Activated T-helper 9 cell treated with anti-CD3 and anti-CD28 coated beads, Interleukin-2, amount 50 U/mL, for 16 hours (primary cell): ENCODE measurements at places on chromosomes 16 and 17.
A peak's percentile ranks its signal among the peaks of the same experiment; 100 is the strongest.

DNA sequence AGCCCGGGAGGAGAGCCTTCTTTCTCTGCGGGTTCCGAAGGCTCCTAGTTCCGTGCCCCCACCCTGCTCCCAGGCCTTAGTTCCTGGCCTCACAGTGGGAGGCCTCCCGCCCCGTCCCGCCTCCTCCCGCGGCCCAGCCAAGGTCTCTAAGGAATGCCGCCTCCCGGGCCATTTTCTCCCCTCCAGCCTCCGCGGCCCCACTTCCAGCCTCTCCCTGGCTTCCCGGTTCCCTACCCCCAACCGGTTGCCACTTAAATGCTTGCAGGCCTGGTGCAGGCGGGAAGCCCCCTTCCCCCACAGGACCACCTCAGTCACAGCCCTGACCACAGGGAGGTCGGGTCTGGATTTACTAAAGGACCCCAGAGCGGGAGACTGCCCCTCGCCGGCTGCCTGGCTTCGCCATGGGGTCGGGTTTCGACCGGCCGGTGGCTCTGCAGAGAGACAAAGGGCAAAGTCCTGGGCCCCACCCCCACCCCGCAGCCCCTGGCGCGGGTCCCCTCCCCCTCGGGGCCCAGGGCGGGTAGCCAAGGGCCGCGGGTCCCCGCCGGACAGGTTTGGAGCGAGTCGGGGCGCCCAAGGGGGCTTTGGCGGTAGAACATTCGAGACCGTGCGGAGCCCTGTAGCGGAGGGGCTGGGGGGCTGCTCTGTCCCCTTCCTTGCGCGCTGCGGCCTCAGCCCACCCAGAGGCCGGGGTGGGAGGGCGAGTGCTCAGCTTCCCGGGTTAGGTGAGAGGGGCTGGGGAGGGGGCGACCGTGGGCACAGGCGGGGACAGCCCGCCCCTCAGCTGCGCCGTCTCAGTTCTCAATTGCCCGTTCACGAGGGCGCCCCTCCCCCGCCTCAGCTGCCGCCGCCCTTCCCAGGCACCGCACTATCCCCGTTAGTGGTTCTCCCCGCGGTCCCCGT lies 16.4 kb downstream of the IGF2BP1 start:
- DNase-seq: no peak

- DNase-seq: no peak
Measured at GRCh38 chr17:81422776-81423697, 27.8 kb downstream of the BAHCC1 start.

- DNase-seq: no peak
Measured at GRCh38 chr16:8299635-8300034, 290.7 kb downstream of the TMEM114 start.

- DNase-seq: no peak
Measured at GRCh38 chr17:37671028-37671823, 28.0 kb upstream of the DDX52 start.

DNA sequence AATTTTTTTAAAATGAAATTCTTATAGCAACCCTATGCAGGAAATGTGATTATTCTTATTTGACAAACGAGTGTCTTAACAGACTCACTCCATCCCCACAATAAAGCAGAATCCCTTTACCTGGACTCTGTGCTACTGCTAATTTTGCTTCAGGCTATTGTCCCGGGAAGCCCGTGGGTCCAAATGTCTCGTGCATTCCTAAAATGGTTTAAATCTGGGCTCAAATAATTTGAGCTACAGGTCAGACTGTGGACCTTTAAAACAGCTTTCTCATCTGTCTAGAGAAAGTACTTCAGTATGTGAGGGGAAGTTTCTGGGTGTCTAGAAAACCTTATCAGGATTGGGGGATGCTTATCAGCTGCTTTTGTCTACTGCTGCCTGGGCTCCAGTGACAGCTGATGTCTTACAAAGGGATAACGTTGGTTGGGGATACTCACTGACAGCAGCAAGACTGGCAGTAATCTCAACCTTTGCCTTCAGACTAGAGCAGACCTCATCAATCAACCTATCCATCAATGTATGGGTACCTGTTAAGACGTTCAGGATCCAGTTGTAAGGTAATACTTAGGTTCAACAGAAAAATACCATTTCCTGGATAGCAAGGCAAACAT lies 197.9 kb upstream of the CDH11 start:
- DNase-seq: no peak

DNA sequence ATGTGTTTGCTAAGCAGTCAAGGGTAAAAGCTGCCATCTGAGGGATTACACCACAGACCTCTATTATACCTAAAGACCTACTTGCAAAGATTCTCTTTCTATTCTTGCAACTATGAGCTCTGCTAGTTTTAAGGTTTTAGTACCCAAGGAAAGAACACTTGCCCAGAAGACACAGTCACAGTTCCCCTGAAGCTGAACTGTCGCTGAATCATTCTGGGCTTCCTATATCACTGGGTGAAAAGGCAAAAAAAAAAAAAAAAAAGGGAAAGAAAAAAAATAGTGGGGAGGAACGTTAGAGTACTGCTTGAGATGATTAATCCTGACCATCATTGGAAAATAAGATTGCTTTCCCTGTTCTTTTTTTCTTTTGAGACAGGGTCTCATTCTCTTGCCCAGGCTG lies 37.9 kb downstream of the LYRM1 start:
- no peak for DNase-seq

GRCh38 chr16:89822188-89823086 lies 5.8 kb upstream of the SPIRE2 start:
- DNase-seq: no peak

- DNase-seq: no peak
Measured at GRCh38 chr17:8459107-8459506, 23.4 kb downstream of the NDEL1 start.

- no peak for DNase-seq
Measured at GRCh38 chr16:83561876-83562275, 245.9 kb upstream of the HSBP1 start.

- DNase-seq: no peak
Measured at GRCh38 chr16:54370278-54371040, 83.9 kb upstream of the IRX3 start.

GRCh38 chr16:70804153-70804733 lies 3.3 kb upstream of the VAC14 start:
- DNase-seq: no peak

- no peak for DNase-seq
Measured at GRCh38 chr16:2985893-2986355, 5.7 kb upstream of the PKMYT1 start.

- DNase-seq: no peak
Measured at GRCh38 chr16:11977376-11978041, 975 bp downstream of the SNX29 start.

- DNase-seq: no peak
Measured at GRCh38 chr16:2095315-2095853, 40.3 kb downstream of the PKD1 start.

- no peak for DNase-seq
Measured at GRCh38 chr16:69326172-69326873, 4.1 kb downstream of the PDF start.

GRCh38 chr17:78366109-78366848 lies 6.4 kb upstream of the SOCS3 start:
- no peak for DNase-seq

DNA sequence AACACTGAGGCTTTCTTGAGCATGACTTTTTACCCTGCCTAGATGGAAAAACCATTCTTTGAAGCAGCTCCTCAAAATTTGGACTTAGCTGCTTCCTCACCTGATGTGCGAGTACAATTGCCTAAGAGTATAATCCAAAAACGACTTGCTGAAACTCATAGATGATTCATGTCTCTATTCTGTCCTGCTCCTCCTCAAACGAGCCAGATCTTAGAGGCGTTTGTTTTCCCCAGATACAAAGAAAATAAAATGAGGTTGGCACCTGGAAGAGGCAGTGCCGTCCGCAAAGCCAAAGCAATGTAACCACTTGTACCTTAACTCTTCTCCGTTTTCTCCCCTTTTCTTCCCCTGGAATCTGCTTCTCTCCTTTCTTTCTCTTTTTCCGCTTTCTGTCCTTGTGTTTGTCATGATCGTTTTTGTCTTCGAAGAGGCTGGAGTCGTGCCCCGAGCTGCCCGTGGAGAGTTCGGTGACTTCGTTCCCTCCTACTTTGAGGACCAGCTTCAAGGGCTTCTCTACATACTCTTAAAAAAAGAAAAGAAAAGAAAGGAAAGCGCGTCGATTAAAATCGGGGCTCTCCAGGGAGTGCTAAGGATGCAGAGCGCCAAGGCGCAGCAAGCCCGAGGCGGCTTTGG lies 895 bp downstream of the BRD7 start:
- no peak for DNase-seq

- no peak for DNase-seq
Measured at GRCh38 chr17:2101448-2102257, 46.8 kb downstream of the HIC1 start.

DNA sequence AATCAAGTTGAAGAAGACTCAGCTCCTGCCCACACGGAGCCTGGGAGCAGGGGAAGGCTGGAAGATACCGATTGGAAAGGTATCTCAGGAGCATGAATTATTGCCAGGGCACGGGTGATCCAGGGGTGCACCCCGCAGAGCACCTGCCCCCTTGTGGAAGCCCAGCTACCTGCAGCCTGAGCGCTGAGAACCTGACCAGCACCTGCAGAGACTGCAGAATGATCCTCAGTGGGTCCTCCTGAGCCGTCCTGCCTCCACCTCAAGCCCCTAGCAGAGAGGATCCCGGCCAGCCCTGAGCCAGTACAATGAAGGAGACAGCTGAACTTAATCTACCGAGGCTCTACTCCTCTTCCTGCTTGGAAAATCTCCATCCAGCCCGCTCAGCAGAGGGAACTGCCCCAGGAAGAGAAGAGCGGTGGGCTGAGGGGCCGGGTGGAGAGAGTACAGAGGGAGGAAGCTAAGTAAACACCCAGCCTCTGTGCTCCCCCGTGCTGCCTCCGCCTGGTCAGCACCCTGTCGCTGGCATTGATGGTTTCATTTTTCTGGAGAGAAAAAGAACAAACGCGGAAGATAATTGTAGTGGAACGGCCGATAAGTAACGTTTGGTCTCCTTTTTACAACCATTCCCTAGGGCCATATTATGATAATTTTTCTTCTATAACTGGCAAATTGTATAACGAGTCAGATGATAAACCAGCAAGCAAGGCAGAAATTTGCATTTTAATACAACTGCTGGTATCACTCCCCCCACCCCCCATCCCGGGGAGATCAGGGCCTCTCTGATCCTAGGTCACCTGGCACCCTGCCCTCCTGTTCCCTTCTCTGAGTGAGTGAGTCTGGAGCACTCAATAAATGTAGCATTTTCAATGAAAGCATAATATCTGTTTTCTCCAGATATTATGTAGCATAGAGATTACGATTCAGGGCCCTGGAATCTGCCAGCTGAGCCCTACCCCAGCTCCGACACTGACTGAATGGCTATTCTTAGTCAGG lies 204.5 kb upstream of the RPL38 start:
- peak; percentile 14 for DNase-seq

DNA sequence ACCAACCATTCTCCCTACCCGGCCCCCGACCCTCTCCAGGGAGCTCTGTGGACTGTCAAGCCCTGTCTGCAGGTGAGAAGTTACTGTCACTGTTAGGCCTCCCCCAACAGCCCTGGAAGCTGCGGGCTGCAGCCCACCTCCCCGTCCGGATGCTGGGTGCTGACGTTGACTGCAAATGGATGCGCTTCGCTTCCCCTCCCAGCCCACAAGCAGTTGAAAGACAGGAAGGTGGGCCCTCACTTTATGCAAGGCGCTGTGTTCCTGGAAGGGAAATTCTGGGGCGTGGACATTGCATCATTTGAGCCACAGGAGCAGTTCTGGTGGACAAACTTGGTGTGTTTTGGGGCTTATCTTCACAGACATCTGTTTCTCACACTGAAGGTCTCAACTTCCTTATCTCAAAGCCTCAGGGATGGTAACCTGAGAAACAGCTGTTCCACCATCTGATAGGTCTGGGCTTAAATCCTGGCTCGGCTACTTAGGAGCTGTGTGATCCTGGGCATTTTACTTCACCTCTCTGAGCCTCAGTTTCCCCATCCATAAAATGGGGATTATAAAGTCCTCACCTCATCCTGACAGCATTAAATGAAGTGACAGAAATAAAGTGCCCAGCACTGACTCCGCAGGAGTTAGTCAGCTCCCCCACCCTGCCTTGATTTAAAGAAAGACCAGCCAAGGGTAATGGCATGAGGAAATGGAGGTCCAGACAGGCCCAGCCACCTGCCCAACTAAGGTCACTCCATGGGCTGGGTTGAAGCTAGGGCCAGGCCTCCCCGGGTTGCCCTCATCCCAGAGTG lies 4.6 kb upstream of the DRC7 start:
- no peak for DNase-seq

DNA sequence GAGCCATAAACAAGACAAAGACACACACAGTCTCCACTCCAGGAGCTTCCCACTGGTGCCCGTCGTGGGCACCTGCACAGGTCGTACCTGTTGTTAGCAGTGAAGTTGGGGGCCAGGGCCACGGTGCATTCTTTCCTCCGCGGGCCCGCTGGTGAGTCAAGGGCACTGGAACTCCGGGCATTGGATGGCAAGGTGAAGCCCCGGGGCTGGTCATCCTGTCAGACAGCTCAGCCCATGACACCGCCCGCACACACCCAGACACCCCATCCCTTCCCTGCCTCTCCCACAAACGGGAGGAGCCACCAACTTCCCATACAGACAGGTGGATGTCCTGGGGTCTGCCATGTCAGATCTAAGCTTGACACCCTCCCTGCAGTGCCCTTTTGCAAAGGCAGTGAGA lies 16.1 kb downstream of the CEP131 start:
- DNase-seq: no peak

DNA sequence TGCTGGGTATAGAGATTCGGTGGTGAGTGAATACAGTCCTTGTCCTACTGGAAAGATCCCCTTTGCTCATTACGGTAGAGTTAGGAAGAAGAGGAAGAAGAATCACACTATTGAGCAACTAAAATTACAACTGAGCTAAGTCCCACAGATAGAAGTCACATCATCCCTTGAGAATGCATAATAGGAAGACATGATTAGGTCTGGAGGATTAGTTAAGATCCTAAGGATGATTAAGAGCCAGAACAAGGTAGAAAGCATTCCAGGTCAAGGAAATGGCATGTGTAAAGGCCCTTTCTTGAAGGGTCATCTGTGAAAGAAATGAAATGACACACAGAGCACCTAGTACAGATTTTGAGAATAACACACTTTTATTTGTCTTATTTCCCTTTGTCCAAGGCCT lies 503.5 kb downstream of the HAPSTR1 start:
- DNase-seq: no peak

DNA sequence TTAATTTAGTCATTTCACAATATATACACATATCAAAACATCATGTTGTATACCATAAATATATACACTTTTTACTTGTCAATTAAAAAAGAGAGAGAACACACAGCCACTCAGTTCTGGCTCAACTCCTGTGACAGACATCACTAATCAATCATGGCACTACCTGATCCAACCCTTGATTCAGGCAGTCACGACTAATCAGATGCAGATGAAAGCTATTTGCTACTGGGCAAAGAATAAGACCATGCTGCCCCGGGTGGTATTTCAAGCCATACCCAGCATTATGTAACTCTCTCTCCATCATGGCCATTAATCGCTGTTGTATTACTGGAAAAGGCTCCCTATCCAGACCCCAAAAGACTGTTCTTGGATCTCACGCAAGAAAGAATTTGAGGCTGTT lies 345.7 kb downstream of the HAPSTR1 start:
- DNase-seq: no peak

DNA sequence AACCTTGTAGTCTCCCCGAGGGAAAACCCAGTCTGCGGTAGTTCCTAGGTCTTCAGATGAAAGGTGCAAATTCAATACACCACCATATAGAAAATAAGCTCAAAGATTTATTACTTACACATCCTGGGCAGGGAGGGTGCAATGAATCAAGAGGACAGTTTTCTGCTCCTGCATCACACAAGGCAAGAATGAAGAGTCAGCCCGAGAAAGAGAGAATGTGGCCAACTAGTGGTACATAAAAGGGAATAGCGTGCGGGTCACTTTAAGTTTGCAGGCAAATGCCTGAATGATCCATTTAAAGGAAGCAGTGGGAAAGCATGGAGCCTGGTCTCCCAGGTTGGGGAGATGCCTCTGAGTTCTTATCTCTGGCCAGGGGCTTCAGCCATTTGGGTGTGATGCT lies 403.4 kb downstream of the GRIN2A start:
- DNase-seq: no peak
